ENCODE measurements at places on chromosomes 11 and 22.

- no peak for DNase-seq
Observed at GRCh38 chr22:46618667-46619066, 1.5 kb upstream of the GRAMD4 start.

- DNase-seq: no peak
Observed at GRCh38 chr11:45223496-45223895, 62.6 kb downstream of the SYT13 start.

DNA sequence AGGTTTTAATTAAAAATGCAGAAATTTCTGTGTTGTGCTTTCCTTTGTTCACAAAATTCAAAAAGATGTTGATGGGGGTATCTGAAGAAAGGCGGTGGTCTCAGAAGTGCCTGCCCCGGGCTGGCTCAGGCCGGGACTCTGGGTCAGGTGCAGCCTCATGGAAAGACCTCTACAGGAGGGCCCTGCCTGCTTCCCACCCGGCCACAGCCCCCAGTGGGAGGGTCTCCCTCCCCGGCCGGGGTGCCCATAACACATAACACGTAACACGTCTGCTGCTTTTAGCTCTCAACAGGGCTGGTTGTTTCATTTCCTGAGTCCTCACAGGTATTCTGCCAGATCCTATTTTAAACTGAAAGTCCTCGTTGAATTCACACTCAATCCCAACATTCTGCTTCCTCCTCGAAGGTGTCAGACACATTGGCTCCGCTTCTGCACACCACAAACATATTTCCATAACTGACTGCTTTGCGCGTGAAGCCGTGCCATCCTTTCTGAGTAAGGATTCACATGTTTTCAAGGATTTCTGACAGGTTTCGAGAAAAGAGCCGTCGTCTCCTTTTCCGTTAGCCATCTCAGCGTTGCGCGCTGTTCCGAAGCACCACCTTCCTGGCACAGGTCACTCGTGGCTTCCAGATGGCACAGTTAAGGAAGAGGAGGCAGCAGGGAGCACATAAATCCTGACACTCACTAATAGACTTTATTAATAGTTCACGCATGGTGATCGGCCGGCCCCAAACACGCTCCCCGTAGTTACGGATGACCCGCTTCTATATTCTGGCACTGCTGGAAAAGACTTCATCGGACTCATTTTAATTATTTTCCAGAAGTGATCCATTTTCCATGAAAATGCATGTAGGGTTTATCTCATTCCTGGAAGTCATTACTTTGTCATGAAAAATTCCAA is 569.3 kb downstream of the BRD1 start:
- no peak for DNase-seq

- DNase-seq: no peak
Observed at GRCh38 chr11:131841028-131841427, 470.6 kb downstream of the NTM start.

GRCh38 chr11:114297806-114298709 is 1.9 kb downstream of the NNMT start:
- DNase-seq: no peak
